T47D (cell line): ENCODE measurements at places on chromosomes 16 and 17.

DNA sequence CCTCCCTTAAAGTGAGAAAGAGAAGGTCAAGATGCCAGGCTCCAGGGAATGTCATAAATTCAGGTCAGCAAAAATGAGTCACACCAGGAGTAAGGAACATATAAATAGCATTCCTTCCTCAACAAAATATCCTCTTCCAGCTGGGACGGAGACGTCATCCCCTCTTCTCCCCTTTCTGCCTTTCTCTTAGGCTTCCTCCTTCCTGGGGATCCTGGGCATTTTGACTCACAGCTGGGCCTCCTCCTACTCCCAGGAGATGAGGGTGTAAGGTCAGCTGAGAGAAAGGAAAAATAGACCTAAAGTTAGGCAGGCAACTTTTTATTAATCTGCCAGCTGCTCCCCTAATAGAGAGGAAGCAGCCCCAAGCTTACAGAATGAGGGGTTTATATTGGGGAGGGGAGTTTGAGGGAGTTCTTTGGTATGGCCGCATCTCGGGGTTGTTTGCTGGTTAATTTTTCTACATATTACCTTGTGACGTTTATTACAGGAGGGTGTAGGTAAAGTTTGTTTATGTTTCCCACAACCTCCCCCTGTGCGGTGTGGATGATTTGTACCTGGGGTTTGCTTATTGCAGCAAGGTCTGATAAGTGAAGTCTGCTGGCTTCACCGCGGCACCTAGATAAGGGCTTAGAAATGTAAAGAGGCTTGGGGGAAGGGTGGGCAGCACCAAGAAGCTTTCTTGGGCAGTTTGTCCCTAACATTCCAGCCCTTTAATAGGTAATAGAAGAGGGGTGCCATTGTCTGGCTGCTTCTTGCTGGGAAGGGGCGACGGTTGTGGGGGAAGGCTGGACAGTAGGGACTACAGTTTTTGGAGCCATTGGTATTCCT, 7.1 kb upstream of the ZNF747 start:
- DNase-seq: no peak

DNA sequence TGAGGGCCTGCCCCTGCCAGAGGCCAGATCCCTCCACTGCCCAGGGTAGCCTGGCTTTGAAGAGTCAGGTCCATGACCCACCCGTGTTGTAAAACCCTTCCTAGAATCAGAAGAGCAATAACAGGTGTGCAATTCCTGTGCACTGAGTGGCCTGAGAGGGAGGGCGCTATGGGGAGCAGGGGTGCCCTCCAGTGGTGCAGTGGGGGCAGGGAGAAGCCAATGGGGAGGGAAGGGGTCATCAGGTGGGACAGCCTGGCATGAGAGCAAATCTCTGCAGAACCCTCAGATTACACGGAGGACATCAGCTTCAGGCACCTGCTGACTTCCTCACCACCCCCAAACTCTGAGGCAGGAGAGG, 72.9 kb upstream of the ZNF469 start:
- no peak for DNase-seq

DNA sequence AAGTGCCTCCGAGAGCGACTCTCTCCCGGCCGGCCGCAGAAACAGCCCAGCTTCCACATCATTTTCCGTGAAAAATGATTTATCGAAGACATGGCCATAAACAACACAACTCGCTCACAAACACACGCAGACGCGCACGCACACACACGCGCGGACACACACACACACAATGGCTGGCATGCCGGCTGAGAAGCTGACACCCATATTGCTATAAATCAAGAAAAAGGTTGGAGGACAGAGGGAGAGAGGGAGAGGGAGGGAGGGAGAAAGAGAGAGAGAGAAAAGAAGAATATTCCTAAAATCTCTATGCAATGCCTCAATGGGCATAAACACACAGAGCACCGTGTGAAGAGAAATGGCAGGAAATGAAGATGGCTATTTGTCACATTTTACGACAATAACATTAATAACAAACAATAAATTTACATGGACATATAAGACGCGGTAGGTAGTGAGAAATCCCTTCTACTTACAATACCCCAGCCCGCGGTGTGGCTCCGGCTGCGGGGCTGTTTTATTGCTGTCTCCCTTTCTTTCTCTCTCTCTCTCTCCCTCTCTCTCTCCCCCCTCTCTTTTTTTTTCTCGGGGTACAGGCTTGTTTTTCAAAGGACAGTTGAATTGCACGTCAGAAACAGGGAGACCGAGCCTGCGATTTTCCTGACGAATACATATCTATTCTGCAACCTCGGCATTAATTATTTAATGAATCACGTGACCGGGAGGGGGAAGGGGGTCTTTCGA, 9.5 kb downstream of the HOXB4 start:
- DNase-seq: no peak

DNA sequence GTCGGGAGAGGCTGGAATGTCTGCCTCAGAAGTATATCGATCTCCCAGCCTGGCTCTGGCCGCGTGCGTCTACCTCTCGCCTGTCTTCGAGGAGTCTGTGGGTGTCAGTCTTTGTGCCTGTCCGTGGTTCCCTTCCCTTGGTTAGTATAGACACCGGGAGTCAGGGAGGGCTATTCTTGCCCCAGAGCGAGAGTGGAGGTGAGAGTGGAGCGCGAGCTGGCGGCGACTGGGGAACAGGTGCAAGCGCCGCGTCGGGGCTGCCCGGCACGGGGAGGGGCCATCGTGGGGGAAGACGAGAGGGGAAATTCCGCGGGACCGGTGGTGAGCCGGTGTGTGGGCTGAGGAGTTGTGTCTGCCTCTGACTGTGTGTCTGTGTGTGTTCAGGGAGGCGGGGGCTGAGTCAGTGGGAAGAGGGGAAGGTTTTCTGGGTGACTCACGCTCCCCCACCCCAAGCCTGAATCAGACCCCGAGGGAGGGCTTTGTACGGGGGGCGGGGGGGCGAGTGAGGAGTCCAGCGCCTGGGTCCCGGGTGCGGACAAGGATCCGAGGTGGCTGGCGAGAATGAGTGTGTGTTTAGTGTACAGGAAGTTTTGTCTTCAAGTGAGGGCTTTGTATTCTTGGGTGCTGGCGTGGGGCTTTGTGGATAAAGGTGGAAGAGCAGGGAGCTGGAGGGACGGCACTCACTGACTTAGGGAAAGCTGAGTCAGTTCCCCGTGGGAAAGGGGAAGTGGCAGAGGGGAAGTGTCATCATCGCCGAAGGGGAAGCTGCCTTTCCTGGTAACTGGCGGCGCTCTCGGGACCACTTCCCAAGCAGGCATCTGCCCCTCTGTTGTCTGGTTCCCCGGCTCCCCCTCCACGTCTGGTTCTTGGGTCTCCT, 8.6 kb downstream of the KDM6B start:
- DNase-seq: no peak

DNA sequence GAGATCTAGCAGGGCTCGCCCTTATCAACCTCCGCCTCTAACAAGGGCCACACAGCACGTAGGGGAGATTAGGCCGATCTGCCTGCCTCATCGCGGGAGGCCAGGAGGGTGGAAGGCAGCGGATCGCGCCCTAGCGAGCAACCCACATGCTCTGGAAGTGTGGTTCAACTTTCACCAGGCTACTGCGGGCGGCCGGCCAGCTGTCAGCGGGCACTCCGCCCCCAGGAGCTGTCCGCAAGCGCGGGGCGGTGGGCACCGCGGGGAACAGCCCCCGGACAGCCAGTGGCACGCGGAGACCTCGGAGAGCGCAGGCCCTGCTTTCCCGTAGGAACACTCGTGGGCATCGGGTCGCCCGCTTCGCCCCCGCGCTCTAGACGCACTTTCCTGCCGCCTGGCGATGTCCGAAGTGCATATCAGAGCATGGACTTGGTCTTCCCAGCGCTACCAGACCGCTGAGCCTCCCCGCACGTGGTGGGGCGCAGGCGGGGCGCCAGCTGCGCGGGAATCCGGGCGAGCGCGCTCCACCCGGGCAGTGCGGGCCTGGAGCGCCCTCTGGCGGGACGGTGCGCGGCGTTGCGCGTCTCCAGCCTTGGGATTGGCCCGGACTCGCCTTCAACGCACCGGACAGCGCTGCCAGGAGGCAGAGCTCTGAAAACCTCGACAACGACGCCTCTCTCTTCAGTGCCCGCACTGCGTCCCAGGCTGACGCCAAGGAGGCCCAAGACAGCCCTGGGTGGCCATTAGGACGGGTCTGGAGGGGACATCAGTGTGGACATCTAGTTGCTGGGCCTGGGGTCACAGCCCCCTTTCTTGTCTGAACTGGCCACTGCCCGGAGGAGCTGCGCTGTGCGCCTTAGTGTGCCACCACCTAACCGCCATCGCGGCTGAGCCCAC, 3.6 kb upstream of the ZNHIT3 start:
- DNase-seq: peak; percentile 96

DNA sequence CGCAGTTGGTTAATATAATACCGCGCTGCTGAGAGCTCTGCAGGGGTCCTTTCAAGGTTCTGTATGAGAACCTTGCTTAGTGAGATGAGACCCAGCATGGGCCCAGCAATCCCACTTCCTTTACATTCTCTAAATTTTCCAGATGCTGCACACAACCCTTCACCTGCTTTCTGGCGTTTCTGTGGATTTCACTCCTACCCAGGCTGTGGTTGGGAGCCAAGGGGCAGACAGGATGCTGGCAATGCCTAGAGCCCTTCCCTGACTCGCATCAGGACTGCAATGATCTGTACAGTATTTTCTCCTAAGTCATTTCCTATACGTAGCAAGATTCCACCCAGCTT, 10.1 kb upstream of the PIPOX start:
- no peak for DNase-seq

DNA sequence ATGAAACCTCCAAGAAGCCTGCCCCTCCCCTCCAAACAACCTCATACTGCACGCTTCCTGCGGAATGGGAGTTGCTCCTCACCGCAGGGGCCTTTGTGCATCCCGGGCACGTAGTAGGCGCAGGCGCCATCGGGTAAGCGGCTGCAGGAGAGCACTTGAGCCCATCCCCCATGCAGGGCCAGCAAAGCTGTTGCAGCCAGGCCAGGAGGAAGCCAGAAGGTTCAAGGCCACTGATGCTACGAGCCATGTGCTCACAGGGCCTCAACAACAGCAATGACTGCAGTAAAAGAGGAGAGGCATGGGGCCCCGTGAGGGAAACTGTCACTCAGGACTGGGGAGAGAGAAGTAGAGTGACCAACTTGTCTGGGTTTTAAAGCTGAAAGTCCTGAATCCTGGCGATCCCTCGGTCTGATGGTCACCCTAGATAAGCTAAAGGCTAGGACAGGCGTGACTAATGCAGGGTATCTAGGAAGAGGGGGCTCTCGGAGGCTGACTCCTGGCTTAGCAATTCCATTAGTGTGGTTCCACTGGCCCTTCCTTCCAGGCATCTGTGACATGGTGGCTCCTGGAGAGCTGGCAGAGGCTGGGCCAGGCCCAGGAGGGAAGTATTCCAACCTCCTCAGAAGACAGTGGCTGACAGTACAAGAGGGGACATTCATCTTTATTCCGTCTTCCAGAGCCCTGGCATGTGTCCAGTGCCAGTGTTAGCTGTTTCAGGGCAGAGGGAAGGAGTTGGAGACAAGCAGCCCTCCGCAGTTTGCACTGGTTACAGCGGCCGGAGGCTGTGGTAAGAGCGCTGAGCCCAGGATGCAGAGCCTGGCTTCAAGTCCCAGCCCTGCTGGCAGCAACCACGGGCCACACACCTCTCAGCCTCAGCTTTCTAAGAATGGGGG, 20.8 kb downstream of the GOSR2 start:
- no peak for DNase-seq

DNA sequence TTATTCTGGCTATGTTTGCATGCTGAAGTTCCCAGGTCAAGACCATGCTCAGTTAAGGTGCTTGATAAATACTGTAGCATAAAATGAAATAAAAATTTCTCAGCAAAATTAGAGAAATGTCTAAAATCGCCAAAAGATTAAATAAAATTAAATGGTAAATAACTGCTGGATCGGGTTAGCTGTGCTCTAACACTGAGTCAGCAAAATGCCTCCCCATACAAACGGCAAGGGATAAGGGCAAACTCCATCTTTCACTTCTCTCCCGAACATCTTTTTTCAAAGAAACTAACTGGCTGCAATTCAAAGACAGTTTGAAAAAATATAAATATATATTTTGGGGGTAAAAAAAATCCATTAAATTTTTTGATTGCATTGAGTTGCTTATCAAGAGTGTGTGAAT, 162.2 kb upstream of the ZFHX3 start:
- DNase-seq: no peak

- no peak for DNase-seq
Measured at GRCh38 chr16:86010680-86011141, 111.7 kb downstream of the IRF8 start.

- no peak for DNase-seq
Measured at GRCh38 chr16:68275611-68276191, 11.4 kb downstream of the SLC7A6 start.

- no peak for DNase-seq
Measured at GRCh38 chr17:49467175-49467574, 27.9 kb upstream of the NGFR start.

GRCh38 chr17:53792997-53793396, 29.7 kb upstream of the KIF2B start:
- DNase-seq: no peak

GRCh38 chr16:51184702-51185433, 33.8 kb upstream of the SALL1 start:
- DNase-seq: no peak

DNA sequence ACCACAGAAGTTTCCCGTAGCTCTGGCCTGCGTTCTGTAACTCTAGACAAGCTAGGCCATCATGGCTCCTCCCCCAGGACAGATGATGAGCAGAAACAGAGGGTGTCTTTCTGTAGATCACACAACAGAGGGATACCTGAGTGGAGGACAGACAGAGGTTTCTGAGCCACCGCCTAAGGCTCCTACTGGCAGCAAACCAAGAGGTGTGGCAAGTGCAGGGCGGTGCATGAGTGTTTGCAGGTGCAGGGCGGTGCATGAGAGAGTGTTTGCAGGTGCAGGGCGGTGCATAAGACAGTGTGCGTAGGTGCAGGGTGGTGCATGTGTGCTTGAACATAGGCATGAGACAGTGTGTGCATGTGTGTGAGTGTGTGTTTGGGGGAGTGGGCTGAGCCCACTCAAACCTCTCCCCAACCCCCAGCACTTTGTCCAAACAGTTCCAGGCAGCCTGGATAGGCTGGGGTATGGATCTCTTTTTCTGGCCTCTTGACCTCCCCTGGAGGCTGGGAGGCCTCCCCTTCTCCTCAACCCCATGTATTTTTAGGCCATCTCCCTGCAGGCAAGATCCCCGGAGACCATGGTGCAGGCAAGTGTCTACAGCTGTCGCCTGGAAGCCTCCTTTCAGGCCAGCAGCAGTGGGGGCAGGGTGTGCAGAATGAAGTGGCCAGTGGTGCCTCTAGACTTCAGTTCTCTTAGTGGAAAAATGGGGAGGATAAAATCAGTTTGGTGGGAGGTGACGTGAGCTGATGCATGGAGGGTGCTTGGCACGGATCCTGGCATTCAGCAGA, 53.4 kb upstream of the CBX4 start:
- DNase-seq: no peak

DNA sequence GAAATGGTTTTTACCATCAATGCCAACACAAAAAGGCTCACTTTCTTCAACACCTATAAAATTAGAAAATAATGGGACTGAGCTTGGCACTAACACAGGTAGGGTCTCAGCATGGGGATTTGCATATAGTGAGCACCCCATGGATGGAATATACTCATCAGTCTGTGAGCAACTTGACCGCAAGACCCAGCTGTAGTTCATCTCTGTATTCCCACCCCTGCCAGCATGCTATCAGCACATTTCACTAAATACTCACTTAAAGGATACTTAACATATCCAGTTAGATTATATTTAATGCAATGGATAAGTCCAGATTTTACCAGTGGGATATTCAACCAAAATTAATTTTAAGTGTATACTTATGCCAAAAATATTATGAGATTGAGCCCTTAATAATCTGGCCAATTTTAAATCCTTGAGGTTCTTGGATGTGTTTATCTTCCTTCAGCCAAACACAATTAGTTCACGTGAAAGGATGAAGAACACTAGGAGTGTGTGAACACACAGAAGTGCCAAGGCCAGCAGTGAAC, 66.7 kb downstream of the C16orf95 start:
- no peak for DNase-seq
